Natural killer cell treated with Interleukin-12 subunit alpha and Interleukin-12 subunit beta and Interleukin-15 and Interleukin-18, amount 100 ng/mL, for 72 hours (primary cell): ENCODE measurements at places on chromosomes 13 and 19. TPM values are rescaled to one million over a fixed set of nuclear protein-coding genes. Genes with fewer than 3 reads are reported as not detected.

Gene TMEM238
- 5.2 TPM for total RNA-seq

- H3K4me3 ChIP-seq, result no peak overlapping the region
- no peak for DNase-seq
- H3K27ac ChIP-seq, result no peak overlapping the region
- no peaks in the 10 kb centered on the region for H3K4me1 ChIP-seq
These were observed 205.3 kb downstream of the MZT1 start for GRCh38 chr13:72521940-72522661.

Gene KIR3DL1
- 31.2 TPM for total RNA-seq

Gene NAPSA
- 12.4 TPM for total RNA-seq

Gene PGLYRP2
- total RNA-seq, result not detected

Gene GJA3
- 0.33 TPM for total RNA-seq

Gene CCDC97
- total RNA-seq, result 56.2 TPM

- H3K4me3 ChIP-seq, result no peak overlapping the region
- H3K36me3 ChIP-seq, result peaks cover 6% of the 10 kb centered on the region
- DNase-seq, result no peak
- no peaks in the 10 kb centered on the region for H3K4me1 ChIP-seq
- no peak overlapping the region for H3K27ac ChIP-seq
These were observed 3.8 kb downstream of the PRTN3 start for GRCh38 chr19:844546-844971.

GRCh38 chr19:13813147-13813546 lies 17.9 kb downstream of the ZSWIM4 start:
- DNase-seq, result no peak
- H3K36me3 ChIP-seq, result peaks cover 6% of the 10 kb centered on the region
- H3K4me3 ChIP-seq, result no peak overlapping the region
- H3K4me1 ChIP-seq, result peaks cover 5% of the 10 kb centered on the region

DNA sequence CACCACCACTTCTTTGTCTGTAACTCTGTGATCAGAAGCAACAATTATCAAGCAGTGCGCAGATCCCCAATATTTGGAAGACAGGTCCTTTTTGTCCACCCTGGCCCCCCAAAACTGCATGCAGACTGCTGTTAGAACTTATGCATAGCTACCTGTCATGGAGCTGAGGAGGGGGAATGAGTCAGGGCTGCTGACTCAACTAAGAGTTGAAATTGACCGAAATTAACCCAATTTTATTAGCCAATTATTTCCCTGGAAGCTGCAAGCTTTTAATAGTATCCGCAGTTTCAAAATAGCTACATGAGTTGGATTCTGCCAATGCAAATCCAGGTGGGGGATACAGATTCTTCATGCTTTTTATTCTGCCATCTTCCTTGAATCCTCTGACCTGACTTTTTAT lies 14.0 kb upstream of the ZNF491 start:
- H3K27me3 ChIP-seq, result no peaks in the 10 kb centered on the region
- no peak for DNase-seq
- H3K36me3 ChIP-seq, result peaks cover 71% of the 10 kb centered on the region
- H3K4me3 ChIP-seq, result no peak overlapping the region
- H3K4me1 ChIP-seq, result no peaks in the 10 kb centered on the region

GRCh38 chr19:45177817-45178261 lies at the start of gene TRAPPC6A:
Gene TRAPPC6A, minus strand, starts transcription at chr19:45178237. Its CDS starts 19 bp downstream, at chr19:45178218.
- peak within 1 kb of the TSS; percentile 95 for H3K4me3 ChIP-seq
- H3K27ac ChIP-seq, result peak within 1 kb of the TSS; percentile 90
- peaks cover 29% of the 10 kb centered on the region for H3K4me1 ChIP-seq
- H3K27me3 ChIP-seq, result no peaks in the 10 kb centered on the region
- H3K36me3 ChIP-seq, result no peaks in the 10 kb centered on the region

GRCh38 chr13:27476943-27477703 lies 26.8 kb upstream of the MTIF3 start:
- H3K27me3 ChIP-seq, result no peaks in the 10 kb centered on the region
- DNase-seq, result no peak
- no peak overlapping the region for H3K27ac ChIP-seq
- peaks cover under 1% of the 10 kb centered on the region for H3K36me3 ChIP-seq
- no peak overlapping the region for H3K4me3 ChIP-seq

DNA sequence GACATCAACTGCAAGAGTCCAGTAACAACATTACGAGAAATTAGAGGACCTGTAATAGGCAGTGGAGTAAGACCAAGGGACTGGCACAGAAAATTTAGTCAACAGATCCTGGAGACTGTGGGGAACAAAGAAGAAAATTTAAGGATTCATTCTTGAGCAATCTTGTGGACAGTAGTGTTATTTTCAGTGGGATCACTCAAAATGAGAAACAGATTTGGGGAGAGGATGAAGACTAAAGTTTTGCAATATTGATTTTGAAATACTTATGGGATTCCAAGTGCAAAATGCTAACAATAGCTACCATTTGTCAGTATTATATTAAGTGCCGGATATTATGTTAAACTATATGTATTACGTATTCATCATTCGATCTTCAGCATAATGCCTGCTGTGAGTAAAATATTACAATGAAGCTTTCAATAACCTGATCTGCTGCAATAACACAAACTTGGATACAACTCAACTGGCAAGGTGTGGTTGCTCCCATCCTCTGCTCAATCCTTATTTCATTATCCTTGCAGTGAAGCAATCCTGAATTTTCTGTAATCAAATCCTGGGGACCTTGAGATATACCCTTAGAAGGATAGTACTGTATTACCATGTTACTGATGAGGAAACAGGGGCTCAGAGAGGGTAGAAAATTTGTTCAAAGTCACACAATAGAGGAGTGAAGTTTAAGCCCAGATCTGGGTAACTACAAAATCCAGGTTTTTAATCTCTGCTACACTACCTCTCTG lies 84.2 kb downstream of the SACS start:
- no peak overlapping the region for H3K27ac ChIP-seq
- DNase-seq, result no peak
- no peak overlapping the region for H3K4me3 ChIP-seq
- no peaks in the 10 kb centered on the region for H3K27me3 ChIP-seq
- peaks cover 19% of the 10 kb centered on the region for H3K4me1 ChIP-seq

GRCh38 chr19:43446746-43447489 lies 18.5 kb downstream of the LYPD3 start:
- DNase-seq, result peak; percentile 78
- no peak overlapping the region for H3K27ac ChIP-seq
- no peaks in the 10 kb centered on the region for H3K36me3 ChIP-seq
- H3K4me1 ChIP-seq, result peaks cover 4% of the 10 kb centered on the region
- no peak overlapping the region for H3K4me3 ChIP-seq

- peaks cover 24% of the 10 kb centered on the region for H3K27me3 ChIP-seq
- no peak for DNase-seq
- H3K4me1 ChIP-seq, result no peaks in the 10 kb centered on the region
- no peak overlapping the region for H3K27ac ChIP-seq
- no peak overlapping the region for H3K4me3 ChIP-seq
These were observed 220.4 kb upstream of the SOX1 start for GRCh38 chr13:111846391-111847159.

DNA sequence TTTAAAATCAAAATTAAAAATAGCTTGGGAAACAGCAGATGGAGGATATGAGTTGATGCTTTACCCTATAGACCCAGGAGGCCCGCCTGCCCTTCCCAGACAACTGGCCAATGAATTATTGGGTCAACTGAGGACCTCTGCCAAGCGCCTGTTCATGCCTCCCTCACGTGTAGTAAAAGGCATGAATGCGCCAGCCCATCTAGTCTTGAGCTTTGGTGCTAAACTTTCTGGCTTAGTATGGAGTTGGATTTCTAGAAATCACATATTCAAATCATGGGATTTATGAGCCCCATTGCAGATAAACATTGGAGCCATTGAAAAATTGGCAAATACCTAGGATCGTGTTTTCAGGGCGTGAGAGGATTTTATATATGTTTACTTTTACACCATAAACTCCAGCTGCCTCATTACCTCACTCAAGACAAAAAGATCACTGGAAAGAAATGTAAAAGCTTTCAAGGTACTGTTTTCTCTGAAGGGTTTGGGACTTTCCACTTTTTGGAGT lies 47.1 kb downstream of the COL4A2 start:
- no peak for DNase-seq
- no peaks in the 10 kb centered on the region for H3K4me1 ChIP-seq
- H3K27ac ChIP-seq, result no peak overlapping the region
- peaks cover 4% of the 10 kb centered on the region for H3K27me3 ChIP-seq

Gene PDE4A
- total RNA-seq, result 14.5 TPM

GRCh38 chr19:42658076-42658475 lies 63.4 kb upstream of the CEACAM8 start:
- no peak overlapping the region for H3K27ac ChIP-seq
- no peaks in the 10 kb centered on the region for H3K4me1 ChIP-seq
- H3K4me3 ChIP-seq, result no peak overlapping the region
- H3K27me3 ChIP-seq, result peaks cover 12% of the 10 kb centered on the region

Gene TIMM44
- 76.0 TPM for total RNA-seq

Gene KIR2DL1
- 11.4 TPM for total RNA-seq

Gene CCDC169
- not detected for total RNA-seq

- H3K27ac ChIP-seq, result peak overlapping the region; percentile 96
- H3K27me3 ChIP-seq, result no peaks in the 10 kb centered on the region
- H3K4me1 ChIP-seq, result peaks cover 39% of the 10 kb centered on the region
- H3K4me3 ChIP-seq, result peak overlapping the region; percentile 95
These were observed 811 bp upstream of the ZNF8 start for GRCh38 chr19:58277748-58278540.

DNA sequence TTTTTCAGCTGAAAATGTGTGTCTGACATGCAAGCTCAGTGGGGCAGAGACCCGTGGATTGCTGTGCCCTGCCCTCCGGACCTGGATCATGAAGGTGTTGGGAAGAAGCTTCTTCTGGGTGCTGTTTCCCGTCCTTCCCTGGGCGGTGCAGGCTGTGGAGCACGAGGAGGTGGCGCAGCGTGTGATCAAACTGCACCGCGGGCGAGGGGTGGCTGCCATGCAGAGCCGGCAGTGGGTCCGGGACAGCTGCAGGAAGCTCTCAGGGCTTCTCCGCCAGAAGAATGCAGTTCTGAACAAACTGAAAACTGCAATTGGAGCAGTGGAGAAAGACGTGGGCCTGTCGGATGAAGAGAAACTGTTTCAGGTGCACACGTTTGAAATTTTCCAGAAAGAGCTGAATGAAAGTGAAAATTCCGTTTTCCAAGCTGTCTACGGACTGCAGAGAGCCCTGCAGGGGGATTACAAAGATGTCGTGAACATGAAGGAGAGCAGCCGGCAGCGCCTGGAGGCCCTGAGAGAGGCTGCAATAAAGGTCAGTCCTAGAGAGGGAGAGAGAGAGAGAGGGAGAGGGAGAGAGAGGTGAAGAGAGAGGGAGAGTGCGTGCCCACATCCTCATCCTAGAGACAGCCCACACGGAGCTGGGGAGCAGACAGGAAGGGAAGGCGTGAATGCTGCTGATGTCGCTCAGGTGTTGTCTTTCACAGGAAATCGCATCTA lies 5.1 kb upstream of the DCUN1D2 start:
- peaks cover 33% of the 10 kb centered on the region for H3K4me1 ChIP-seq
- H3K4me3 ChIP-seq, result peak overlapping the region; percentile 60
- H3K36me3 ChIP-seq, result peaks cover 22% of the 10 kb centered on the region
- H3K27me3 ChIP-seq, result no peaks in the 10 kb centered on the region
- DNase-seq, result no peak

Gene RNF225
- 0.59 TPM for total RNA-seq

Gene SYNGR4
- not detected for total RNA-seq

GRCh38 chr13:20369886-20370361 lies 137.8 kb upstream of the GJB6 start:
- no peak overlapping the region for H3K4me3 ChIP-seq
- no peaks in the 10 kb centered on the region for H3K4me1 ChIP-seq

Gene PLIN4
- not detected for total RNA-seq

- no peak overlapping the region for H3K4me3 ChIP-seq
- no peak overlapping the region for H3K27ac ChIP-seq
- no peaks in the 10 kb centered on the region for H3K27me3 ChIP-seq
- no peaks in the 10 kb centered on the region for H3K4me1 ChIP-seq
- no peak for DNase-seq
These were observed 241.1 kb upstream of the ATXN8OS start for GRCh38 chr13:69866555-69866954.

Gene GNA15
- total RNA-seq, result 33.3 TPM

DNA sequence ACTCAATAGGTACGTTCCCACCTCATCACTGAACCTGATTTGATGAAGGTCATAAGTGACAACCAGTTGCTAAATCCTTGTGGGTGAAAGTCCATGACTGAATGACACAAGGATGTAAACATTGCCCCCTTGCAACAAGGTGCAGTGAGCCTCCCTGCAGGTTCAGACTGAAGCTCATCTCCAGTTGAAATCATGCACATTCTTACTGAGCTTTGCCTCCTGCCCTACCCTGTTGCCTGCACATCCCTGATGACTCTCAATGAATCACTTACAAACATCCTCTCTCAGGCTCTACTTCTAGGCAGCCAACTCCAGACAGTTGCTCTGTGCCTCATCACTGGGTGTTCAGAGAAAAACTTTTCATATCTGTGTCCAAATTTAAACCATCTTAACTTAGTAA lies 42.5 kb upstream of the ARGLU1 start:
- no peak overlapping the region for H3K27ac ChIP-seq
- peaks cover 26% of the 10 kb centered on the region for H3K27me3 ChIP-seq
- no peaks in the 10 kb centered on the region for H3K36me3 ChIP-seq
- no peak overlapping the region for H3K4me3 ChIP-seq
- no peak for DNase-seq
